GM12865 (cell line): ENCODE measurements at places on chromosomes 4 and X.
A peak's percentile ranks its signal among the peaks of the same experiment; 100 is the strongest.

GRCh38 chrX:147675819-147676218 lies 235.9 kb upstream of the FMR1 start:
- no peak for DNase-seq

DNA sequence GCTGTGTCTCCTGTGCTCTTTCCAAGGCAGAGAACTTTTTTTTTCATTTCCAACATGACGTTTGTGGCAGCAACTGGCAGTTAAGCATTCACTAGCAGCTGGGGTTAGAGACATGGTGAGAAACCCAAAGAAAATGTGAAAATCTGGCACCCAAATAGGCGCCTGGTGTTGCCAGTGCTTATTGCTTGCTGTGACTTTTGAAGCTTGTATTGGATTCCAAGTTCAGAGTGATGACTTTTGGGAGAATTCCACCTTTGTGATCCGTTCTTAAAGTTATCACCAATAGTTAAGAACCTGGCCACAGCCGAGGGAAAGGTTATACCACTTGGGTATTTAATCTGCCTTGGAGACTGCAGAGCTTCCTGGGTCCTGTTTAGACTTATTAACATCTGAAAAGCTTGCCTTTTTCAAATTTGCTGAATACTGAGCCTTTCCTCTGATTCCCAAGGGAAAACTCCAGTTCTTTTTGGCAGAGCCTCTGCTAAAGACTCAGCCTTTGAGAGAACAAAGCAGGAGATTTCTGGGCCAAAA lies 101.0 kb downstream of the OPHN1 start:
- no peak for DNase-seq

DNA sequence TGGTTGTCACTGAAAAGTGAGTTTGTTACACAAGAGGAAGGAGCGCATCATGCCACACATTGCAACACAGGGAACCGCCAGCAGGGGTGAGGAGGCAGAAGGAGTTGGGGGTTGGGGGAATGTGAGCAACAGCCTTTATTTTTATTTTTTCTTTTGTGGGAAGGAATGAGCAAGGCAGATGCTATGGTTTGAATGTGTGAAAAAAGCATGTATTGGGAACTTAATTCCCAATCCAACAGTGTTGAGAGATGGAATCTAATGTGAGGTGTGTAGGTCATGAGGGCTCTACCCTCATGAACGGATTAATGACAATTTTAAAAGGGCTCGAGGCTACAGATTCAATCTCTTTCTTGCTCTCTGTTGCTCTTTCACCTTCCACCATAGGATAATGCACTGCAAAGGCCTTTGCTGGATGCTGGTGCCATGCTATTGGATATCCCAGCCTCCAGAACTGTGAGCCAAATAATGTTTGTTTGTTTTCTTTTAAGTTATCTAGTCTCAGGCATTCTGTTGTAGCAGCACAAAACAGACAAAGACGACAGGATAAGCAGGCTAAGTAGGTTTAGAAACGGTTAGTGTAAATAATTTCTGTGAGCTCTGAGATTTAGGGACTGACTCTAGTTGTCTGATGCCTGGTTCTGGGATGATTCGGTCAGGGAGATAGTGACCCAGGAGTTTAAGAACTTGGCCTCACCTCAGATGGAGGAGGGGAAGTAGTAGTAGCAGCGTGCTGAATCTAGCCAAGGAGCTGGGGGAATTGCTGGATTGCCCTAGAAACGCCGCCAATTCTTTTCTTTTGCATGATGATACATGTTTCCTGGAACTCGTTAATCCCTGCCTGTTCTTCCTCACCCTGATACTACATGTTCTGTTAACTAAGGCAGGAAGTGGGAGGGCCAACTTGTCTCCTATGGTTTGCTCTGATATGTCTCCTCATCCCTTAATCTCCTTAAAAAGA lies 156.6 kb upstream of the CTSO start:
- DNase-seq, result peak; percentile 5

GRCh38 chrX:39815631-39816030 lies 282.1 kb downstream of the BCOR start:
- DNase-seq, result peak; percentile 57

DNA sequence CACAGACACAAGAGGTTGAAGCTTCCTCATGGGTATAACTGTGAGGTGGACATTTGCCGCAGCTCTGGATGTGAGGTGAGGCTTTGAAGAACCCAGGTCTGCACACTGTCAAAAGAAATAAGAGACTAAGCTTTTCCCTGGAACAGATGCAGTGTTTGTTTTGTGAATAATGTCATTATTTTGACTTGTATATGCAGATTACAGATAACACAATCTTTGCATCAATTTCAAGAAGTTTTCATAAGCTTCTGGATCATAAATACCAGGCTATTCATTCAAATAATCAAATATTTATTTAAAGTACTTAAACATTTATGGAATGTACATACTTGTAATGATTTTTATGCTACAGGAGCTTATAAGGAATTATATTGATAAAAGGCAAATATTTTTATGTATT lies 174.8 kb downstream of the EPHA5 start:
- no peak for DNase-seq

- DNase-seq, result no peak
Observed at GRCh38 chrX:133258481-133258880, 40.3 kb upstream of the TFDP3 start.

DNA sequence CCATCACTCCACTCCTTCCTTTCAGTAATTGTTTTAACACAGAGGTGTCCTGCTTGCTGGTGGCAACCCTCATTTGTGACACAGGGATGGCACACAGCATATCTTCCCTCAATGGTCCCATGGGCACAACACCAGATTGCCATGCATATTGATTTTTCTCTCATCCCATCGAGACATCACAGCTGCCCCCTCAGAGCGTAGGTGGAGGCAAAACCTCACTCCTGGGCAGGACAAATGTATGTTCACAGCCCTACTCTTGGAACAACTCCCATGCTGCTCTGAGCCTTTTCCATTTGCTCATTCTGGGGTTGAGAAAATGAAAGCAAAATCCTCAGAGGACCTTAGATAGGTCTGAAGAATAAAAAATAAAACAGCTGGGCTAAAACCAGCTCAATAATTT lies 172.2 kb downstream of the GABRB1 start:
- no peak for DNase-seq

GRCh38 chr4:153348006-153348405 lies 3.5 kb downstream of the MND1 start:
- DNase-seq, result peak; percentile 22

- no peak for DNase-seq
Observed at GRCh38 chrX:127177966-127178365, 358.4 kb downstream of the PRR32 start.

- DNase-seq, result no peak
Observed at GRCh38 chr4:67366311-67366861, 178.9 kb downstream of the CENPC start.

- DNase-seq, result peak; percentile 21
Observed at GRCh38 chr4:109321232-109321631, 18.8 kb upstream of the COL25A1 start.

DNA sequence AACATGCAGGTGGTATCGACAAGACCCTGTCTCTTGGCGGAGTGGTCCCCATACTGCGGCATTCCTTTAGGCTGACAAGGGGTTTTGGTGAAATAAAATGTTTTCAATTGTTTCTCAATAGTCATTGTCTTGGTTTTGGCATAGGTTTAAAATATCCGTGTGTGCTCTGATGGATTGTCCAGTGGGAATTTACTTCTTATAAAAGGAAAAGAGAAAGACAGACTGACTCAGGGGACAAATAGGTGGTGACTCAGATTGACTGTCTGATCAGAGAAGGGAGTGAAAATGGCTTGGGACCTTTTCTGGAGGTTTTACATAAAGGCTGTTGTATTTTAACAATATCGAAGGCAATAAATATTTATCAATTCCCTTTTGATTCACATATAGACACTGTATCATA lies 129.8 kb downstream of the SORBS2 start:
- DNase-seq, result no peak

DNA sequence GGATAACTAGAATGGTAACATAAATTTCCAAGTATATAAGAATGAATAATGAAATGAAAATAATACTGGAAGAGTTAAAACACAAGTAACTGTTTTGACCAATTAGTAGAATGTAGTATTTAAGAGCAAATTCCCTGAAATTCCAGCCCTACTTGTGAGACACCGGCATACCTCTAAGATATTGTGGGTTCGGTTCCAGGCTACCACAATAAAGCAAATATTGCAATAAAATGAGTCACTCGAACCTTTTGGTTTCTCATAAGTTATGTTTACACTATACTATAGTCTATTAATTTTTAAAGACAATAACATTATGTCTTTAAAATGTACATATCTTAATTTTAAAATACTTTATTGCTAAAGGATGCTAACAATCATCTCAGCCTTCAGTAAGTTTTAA lies 15.2 kb upstream of the IQCM start:
- DNase-seq, result no peak

- no peak for DNase-seq
Observed at GRCh38 chr4:7021930-7022664, 21.1 kb upstream of the TADA2B start.

DNA sequence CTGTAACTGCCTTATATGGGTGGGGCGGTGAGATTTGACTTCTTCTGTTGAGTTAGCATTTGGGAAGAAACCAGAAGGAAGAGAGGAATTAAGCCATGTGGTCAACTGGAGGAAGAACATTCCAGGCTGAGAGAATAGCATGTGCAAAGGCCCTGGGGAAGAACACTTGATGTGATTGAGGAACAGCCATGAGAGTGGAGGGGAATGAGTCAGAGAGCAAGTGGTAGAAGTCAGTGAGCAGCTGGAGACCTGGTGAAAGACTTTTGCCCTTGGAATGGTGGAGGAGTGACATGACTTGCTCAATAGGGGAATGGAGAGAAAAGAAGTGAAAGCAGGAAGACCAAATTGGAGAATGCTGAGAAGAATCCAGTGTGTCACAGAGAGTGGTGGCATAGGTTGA lies 327.8 kb upstream of the HAND2 start:
- no peak for DNase-seq

GRCh38 chr4:107825072-107825824 lies 516 bp downstream of the SGMS2 start:
- no peak for DNase-seq

DNA sequence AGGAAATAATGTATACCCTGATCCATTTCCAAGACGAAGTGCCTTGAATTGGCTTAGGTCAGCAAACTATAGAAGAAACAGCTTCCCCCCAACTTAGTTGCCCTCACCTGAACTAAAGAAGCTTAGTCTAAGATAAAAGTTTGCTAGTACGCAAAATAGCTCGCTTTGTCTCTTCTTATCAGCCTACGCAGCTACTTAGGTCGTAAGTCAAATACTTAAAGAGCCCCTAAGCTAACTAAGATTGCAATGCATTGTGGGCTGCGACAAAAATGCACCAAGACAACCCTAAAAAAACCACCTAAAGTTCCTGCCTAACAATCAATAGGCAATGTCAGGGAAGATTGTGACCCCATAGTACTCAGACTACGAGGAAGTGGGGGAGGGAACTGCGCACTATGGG lies 12.8 kb downstream of the CLNK start:
- DNase-seq, result no peak

DNA sequence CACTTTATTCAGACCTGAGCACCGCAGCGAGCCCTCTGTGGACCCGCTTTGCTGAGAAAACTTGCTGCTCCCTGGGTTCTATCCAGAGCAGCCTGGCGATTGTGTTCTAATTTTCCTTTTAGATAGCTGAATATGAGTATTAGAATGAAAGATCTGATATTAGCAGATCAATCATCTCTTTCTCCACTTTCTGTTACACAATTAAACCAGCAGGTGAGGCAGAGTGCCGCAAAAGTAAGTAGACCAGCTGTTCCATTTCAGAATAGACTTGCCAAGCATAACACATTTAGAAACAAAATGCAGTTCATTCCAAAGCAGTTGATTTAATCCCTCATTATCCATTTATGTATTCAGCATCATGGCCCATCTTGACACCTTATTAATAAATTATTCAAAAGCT lies 58.6 kb downstream of the PALLD start:
- DNase-seq, result no peak

DNA sequence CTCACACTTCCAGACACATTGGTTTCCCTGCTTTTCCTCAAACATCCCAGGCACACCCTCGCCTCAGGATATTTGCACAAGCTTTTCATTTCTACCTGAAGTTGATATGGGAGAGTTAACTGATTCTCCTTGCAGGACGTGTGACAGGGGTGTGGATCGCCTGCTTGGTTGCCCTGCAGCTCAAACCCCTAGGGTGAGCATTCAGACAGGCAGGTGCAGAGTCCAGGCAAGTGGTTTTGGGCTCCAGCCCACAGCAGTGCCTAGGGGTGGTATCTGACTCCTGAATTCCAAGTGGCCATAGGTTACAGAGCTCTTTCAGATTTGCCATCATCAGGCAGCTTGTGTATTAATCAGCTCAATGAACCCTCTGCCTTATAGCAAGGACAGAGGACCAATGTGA lies 1104.2 kb upstream of the IGFBP7 start:
- no peak for DNase-seq

- DNase-seq, result no peak
Observed at GRCh38 chr4:7435471-7436061, 836 bp upstream of the PSAPL1 start.

- no peak for DNase-seq
Observed at GRCh38 chr4:160414496-160414895, 1311.6 kb downstream of the RAPGEF2 start.

GRCh38 chr4:142104041-142104440 lies 467.7 kb downstream of the IL15 start:
- no peak for DNase-seq

GRCh38 chr4:171639540-171639939 lies 173.7 kb upstream of the GALNTL6 start:
- peak; percentile 83 for DNase-seq

DNA sequence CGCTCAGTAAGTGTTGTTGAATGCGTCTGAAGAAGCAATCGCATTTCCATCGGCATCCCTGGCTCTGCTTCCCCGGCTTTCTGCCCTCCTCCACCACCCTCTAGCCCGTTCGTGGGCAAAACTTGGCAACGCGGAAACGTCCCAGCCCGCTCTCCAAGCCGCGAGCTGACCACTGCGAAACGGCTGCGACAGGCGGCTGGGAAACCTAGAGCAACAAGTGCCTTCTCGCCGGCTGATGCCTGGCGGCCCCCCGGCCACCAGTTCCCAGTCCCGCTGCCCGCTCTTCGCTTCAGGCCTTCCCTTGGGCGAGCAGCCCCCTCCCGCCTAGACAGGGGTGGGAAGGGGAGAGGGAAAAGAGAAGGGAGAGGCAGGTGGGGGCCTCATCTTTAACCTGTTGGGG lies 837 bp downstream of the CITED1 start:
- DNase-seq, result no peak

DNA sequence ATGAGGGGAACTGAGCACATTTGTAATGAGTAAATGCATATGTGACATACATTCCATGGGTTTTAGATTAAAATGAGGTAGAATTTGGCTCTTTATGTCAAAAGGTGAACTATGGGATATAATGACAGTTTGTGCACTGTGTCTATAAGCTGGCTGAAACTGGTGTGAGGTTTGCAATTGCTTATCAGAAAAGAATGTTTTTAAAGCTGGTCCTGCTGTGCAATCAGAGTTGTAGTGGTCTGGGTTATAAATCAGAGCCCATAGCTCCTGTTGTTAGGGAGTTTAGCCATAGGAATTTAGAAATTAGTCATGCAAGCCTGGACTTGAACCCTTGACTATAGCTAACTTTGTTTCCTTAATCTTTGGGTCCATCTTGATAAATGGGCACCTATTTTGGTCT lies 23.1 kb upstream of the GATB start:
- no peak for DNase-seq

GRCh38 chr4:4590546-4590945 lies 48.7 kb upstream of the STX18 start:
- no peak for DNase-seq
